ENCODE measurements at places on chromosomes 7 and 10.
A peak's percentile ranks its signal among the peaks of the same experiment; 100 is the strongest.

DNA sequence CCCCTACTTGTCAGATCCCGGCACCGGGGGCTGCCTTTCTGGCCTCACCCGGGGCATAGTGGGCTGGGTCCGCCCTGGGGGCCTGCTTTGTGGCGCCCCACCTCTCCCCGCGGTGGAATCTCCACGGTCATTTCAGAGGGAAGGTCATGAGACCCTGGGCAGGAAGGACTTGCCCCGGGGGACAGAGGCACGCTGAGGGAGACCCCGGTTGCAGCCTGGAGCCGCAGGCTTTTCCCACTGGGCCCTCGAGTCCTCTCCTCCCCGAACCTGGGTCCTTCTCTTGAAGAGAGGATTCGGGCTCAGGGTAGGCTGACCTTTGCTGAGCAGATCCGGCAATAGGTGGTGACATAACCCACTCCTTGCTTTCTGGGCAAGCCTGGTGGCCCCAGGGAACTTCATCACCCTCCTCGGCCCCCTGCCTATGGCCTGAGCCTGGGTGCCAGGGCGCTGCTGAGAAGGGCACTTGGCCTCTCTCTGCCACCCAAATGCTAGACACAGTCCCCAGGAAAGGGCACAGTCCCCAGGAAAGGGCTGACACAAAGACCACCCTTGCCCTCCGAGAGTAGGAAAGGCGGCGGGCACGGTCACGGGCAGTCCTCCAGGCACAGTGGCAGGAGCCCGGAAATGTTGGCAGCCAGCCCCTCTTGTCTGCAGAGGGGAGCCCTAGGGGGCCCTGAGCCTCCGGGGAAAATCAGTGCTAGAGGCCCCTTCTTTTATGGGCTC is 36.2 kb downstream of the FKBP6 start:
- no peak for DNase-seq

GRCh38 chr10:99365736-99366135 is 36.6 kb downstream of the CNNM1 start:
- DNase-seq = no peak

DNA sequence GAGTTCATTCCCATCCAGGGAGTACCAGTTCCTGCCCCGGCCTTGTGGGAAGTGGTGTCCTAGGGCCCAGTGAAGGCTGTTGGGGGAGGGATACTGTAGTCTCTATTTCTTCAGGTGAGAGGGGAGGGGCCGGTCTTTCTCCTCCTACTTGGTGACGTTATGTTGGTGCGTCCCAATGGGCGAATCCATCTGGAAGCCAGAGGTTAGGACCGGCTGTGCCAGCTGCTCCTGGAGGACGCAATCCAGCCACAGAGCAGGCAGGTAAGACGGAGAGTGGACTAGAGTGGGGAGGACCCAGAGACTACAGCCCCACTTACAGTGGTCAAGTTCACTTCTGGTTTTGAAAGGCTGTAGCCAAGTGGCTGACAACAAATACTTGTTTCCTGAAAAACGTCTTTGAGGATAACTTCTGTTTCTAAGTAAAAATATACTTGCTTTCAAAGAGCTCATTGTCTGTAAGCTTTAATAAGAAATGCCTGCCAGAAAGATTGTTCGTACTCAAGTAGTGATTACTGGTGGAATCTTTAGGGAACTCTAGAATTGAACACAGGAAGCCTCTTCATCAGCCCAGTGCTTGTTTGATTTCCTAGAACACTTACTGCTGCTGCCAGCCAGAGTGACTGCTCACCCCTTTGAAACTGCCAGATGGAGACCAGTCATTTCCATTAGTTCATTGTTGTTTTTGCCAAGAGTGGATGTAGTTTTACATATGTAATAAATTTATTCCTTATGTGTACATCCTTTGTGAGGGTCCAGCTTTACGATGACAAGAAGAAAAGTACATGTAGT is 25.4 kb downstream of the RBM33 start:
- DNase-seq = peak; percentile 38

- DNase-seq = no peak
Measured at GRCh38 chr10:25578061-25578460, 356.0 kb upstream of the MYO3A start.

DNA sequence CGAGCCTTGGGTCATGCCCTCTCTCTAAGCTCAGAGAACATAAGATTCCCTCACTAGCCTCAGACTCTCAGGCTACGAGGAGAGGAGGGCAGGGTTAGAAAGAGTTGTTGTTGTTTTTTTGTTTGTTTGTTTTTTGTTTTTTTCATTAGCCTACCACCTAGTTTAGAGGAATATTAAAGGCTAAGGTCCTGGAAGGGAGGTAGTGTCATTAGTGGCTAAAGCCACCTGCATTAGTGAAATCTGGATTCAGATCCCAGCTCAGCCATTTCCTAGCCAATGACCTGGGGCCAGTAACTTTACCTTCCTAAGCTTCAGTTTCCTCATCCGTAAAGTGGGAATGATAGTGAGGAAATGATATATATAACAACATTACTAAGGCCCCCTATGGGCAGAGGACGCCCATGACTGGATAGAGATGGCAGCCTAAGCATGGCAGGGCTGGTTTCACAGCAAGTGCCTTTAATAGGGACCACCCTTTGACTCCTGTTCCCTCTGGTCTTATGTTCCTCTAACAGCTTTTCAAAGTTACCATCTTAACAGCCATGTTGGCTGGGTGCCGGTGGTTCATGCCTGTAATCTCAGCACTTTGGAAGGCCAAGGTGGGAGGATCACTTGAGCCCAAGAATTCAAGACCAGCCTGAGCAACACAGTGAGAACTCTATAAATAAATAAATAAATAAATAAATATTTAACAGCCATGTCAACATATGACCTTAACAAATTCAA is 5.1 kb downstream of the DDIT4 start:
- DNase-seq = no peak

DNA sequence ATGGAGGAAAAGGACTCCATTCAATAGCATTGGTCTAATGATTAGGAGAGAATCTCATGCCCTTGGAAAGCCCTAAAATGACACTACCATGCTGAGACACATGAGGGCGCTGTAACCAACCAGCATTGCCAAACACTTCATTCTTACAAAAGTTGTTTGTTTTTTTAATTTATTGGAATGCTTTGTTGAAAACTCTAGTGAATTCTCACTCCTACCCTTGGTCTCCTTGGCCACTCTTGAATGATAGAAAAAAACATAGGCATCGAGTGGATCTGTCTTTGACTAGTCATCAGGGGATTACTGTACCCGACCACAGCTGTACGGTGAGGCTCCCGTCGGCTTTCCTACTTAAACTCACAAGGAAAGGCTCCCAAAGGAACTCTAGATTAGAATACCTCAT is 29.3 kb upstream of the ADD3 start:
- DNase-seq = no peak

DNA sequence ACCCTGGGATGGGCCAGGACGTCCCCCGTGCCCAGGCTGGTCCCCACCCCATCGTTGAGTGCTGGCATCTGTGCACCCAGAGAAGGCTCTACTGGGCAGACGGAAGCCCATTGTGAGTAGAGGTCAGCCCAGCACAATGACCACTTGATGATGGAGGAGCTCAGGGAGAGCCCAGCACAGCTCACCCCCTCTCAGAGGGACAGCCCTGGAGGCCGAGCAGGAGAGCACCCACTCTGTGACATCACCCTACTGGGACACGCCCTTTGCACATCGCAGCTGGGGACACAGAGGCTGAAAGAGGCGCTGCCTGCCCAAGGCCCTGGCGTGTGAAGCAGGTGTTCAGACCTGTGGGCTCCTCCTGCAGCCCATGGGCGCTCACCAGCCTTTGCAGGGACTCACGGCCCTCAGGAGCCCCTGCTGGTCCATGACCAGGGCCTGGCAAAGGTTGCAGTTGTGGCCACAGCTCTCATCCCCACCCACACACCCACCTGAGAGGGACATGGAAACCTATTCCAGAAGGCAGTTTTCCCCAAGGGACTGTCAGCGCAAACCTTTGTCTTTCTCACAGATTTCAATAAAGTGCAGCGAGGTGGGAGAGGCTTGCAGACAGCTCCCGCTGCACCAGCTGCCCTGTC is 67.2 kb upstream of the PPP2R2D start:
- DNase-seq = no peak

- no peak for DNase-seq
Measured at GRCh38 chr10:71889388-71889987, 38.4 kb upstream of the PSAP start.

DNA sequence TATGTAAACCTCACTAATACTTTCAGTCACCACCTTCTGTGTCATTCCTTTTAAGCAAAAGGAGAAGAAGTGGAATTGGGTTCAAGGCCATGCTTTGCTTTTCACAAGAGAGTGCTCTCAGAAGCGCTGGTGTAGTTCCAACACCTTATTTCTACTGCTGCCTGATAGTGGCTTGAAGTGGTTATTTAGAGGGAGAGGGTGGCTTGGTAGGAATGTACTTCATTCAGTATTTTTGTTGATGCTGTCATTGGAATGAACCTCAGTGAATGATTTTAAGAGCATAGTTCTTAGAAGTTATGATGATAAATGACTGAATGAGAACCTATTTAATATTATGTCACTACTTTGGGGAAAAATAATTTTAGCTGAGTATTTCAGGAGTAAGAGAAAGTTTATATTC is 396.7 kb downstream of the EXOC4 start:
- DNase-seq = no peak

DNA sequence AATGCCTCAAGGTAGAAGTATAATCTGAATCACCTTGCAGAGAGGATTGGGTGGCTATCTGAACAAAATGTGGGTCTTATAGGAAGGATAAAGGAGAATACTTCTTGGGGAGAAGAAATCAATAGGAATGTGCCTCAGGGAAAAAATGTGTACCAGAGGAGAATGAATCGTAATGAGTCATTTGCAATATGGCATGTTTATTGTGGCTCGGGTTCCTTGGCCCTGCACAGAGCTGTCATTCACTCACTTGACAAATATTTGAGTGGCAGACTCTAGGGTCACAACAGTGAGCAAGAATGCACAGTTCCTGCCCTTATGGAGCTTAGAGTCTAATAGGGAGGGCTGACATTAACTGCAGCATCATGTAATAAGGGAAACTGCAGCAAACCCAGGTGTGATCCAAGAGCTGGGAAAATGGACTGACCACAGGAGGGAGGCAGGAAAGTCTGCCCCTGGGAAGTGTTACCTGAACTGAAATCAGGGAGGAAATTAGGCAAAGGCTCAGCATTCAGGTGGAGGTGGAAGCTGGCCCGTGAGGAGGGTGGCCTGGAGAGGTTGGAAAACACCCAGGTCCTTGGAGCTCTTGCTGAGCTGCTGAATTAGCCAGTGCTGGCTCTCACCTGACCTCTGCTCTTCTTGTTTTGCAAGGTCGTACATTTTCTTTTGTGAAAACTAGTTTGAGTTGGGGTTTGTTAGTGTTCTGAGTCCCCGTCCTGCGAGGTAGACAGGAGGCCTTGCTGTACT is 203.9 kb downstream of the FRMD4A start:
- DNase-seq = peak; percentile 10

DNA sequence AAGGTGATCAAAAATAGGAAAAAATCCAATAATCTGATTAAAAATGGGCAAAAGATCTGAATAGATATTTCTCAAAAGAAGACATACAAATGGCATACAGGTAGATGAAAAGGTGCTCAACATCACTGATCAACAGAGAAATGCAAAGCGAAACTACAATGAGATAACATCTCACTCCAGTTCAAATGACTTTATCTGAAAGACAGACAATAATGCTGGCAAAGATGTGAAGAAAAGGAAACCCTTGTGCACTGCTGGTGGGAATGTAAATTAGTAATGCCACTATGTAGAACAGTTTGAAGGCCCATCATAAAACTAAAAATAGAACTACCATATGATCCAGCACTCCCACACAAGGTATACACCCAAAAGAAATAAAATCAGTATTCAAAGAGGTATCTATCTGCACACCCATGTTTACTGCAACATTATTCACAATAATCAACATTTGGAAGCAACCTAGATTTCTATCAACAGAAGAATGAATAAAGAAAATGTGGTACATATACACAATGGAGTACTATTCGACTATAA is 85.0 kb downstream of the LRRN3 start:
- DNase-seq = no peak

DNA sequence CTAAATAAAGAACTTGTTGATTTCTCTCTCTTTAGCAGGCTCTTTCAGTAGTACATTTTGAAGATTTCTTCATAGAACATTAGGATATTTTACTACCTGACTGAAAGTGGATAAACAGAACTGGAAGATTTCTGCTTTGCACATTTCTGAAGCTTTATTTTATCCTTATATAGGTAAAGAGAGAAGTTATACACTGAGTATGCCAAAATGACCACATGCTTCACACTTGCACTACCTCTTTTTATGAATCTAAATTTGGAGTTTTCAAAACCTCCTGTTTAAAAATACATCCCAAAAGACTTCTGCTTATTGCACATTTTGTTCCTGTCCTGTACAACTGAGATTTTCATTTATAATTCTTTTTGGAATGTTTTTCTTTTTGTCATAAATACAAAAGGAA is 197.4 kb upstream of the PRPS1L1 start:
- no peak for DNase-seq

GRCh38 chr7:59079-60016 is 133.0 kb upstream of the FAM20C start:
- DNase-seq = no peak

GRCh38 chr7:116363637-116364432 is 135.7 kb upstream of the CAV2 start:
- DNase-seq = no peak

DNA sequence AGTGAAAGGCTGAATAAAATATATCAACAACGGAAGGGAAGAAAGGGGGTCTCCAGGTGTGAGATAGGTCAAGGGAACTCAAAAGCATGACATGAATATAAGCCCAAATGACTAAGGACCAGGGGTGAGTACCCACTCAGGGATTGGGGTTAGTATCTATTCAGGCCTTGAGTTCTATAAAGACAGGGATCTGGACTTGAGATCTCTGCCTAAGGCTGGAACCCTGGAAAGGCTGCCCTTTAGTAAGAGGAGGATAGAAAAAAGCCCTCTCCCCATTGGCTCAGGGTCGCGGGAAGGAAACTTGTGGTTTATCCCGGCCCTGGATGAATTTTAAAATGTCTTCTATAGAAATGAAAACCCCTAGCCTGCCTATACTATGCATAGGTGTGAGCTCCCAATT is 2.4 kb upstream of the ITPRIP start:
- DNase-seq = no peak

DNA sequence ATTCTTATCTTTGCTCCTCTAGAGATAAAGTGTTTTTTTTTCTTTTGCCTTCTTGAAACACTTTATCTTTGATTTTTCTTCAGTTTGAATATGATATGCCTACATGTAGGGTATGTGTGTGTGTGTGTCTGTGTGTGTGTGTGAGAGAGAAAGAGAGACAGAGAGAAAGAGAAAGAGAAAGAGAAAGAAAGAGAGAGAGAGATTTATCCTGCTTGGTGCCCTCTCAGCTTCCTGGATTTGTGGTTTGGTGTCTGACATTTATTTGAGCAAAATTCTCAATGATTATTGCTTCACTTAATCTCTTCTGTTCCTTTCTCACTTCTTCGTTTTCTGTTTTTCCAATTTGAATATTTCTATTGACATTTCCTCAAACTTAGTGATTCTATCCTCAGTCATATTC is 60.3 kb downstream of the RAB18 start:
- no peak for DNase-seq

- DNase-seq = no peak
Measured at GRCh38 chr10:114256008-114256765, 17.1 kb downstream of the VWA2 start.

All from fibroblast of skin of left biceps (primary cell).